ENCODE measurements at places on chromosomes 6 and 20.

DNA sequence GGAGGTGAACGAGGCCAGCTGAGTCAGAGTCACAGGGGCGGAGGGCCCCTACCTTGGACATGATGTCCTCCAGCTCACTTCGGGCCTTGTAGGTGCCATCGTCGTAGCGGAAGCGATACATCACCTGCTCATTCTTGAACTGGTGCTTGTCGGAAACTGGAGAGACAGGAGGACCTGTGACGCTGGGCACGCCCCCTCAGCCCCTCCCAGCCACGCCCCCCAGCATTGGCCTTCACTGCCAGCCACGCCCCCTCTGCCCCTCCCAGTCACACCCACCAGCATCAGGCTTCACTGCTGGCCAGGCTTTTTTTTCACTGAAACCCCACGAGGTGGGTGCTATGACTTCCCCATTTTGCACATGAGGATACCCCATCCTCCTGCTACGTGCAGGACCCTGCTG is 148.2 kb downstream of the PREX1 start:
- no peak for DNase-seq

DNA sequence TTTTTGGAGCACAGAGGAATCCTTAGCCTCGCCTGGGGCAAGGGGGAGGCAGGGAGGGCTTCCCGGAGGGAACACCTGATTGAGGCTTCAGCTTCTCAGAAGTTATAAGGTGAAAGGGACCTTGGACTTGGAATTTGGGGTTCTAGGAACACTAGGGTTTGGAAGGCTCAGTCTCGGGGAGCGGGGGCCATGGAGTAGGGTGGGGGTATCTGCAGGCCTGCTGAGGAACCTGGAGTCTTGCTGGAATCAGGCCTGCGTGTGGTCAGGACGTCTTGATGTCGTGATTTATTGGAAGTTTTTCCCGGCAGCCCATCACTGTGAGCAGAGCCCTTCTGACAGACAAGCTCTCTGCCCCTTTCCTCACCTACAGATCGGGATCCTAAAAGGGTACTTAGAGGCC is 50.7 kb downstream of the EFCAB8 start:
- DNase-seq = no peak

GRCh38 chr20:56987986-56988385 is 278.5 kb downstream of the BMP7 start:
- DNase-seq = no peak

DNA sequence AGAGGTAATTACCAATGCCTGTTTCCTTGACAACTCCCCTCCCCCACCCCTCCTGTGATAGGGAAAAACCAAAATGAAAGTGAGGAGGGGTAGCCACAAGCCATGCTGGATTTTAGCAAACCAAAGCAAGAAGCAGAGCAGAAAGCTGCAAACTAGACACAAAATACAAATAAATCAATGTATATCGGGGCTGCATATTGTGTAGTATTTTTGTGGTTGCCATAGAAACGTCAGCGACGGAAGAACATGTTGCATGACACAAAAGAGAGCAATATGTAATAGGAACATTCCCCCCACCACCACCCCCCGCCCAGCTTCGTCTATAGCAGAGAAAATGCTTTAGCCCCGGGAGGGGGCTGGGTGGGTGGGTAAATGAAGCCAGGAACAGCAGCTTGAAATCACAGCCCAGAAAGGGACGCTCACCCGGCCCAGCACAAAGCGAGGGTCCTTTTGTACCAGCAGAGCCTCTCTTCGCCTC is 548 bp downstream of the AGPAT4 start:
- no peak for DNase-seq

- no peak for DNase-seq
Observed at GRCh38 chr6:124008000-124008987, 204.6 kb downstream of the NKAIN2 start.

DNA sequence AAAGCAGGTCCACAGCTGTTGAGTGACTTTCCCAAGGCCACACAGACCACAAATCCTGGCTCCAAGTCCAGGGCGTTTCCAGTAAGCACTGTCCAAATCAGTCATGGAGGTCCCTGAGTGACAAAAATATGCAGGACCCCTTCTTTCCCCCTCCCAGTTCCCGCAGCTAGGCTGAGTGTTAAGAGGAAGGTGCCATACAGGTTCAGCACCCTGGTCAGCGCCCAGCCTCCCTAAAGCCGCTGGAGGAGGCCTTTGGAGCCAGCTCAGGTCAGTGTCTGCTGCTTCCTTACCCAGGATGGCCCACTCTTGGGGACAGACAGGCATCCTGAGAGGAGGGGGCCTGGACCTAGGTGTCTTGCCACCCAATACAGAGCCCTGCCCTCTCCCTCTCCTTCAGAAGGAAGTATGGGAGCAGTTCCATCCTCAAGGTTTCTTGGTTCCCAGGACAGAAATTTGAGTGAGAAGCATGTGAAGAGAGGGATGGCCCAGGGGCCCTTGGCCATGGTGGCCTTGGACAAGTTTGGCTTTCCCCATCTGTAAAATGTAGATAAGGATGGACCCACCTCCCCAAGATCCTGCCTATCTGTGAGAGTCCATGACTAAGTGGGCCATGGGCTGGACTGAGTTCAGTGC is 13.2 kb downstream of the TMEM74B start:
- no peak for DNase-seq

GRCh38 chr20:3413393-3413889 is 6.0 kb upstream of the DNAAF9 start:
- no peak for DNase-seq

Measured in anterior cingulate cortex (tissue), 58 donors.